ENCODE measurements at places on chromosomes 12 and 14.

DNA sequence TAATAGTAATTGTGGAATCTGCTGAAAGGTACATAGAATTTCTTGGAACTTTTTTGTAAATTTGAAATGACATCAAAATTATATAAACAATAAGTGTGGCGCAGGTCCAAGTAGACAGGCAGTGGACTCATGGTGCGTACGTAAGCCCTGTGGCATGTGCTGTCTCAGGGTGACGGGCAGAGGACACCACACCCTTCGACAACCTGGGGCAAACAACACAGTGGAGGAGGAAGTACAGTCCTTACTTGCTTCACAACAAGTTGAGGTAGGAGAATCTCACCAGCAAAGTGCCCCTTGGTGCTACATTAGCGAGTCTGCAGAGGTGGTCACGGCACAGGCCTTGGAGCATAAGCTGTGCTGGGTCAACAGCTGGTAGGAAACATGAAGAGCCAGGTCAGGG is 180.9 kb downstream of the AEBP2 start:
- no peak for DNase-seq

DNA sequence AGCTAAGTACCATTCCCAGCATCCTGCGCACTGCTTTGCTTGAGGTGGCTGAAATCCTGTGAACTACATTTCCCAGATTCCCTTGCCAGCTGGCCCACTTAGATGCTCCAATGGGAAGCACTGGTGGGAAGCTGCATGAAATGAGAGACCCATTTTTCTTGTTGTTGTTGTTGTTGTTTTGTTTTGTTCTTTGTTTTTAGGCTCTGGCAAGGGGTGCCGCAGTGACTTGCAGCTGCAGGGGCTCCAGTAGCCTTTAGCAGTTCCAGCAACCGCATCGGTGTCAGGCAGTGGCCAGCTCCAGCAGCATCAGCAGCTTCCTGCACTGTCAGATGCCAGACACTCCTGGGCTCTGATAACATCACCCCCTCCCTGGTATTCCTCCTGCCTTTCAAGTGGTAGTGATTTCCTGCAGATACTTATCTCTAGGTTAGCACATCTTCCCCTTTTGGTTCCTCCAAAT is 8.8 kb upstream of the EGLN3 start:
- no peak for DNase-seq

DNA sequence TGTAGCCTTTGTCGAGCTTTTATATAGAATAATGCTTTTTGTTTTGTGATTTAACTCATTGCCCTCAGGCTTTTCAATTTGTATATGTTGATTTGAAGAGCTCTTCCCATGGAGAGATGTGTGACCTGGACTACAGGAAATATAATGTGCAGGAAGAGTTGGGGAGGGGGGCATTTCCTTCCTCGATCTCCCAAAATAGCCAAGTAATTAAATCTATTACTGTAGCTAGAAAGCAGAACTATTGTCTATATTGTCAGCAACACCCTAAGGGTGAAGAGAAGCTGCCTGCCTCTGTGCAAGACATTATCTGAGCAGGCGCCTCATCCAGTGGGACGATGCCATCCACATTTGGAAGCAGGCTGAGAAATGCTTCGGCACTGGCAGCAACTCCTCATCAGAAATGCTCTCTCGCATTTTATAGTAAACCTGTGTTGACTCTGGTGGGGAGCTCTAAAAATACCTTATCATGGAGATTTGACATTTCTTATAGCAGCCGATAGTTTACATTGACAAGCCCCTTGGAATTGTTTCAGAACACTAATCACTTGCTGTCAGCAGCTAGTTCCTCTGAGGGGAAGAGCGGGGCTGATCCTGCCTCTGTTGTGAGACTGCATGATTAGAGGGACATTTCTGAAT is 392.5 kb upstream of the RGS6 start:
- no peak for DNase-seq

DNA sequence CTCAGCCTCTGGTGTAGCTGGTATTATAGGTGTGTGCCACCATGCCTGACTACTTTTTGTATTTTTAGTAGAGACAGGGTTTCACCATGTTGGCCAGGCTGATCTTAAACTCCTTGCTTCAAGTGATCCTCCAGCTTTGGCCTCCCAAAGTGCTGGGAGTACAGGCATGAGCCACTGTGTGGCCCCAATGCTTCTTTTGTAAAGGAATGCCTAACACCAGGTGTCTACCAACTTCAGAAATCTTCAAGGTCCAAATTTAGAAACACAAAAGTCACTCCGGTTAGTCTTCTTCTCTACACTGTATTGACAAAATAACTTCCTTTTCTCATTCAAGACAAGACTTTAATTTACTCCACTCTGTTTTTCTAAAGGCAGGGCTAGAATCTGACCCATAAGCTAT is 188.7 kb downstream of the PRKD1 start:
- DNase-seq: no peak

- DNase-seq: no peak
These were observed 19.6 kb upstream of the C14orf180 start for GRCh38 chr14:104559804-104560585.

GRCh38 chr14:21494902-21495762 is 16.0 kb downstream of the METTL3 start:
- no peak for DNase-seq

DNA sequence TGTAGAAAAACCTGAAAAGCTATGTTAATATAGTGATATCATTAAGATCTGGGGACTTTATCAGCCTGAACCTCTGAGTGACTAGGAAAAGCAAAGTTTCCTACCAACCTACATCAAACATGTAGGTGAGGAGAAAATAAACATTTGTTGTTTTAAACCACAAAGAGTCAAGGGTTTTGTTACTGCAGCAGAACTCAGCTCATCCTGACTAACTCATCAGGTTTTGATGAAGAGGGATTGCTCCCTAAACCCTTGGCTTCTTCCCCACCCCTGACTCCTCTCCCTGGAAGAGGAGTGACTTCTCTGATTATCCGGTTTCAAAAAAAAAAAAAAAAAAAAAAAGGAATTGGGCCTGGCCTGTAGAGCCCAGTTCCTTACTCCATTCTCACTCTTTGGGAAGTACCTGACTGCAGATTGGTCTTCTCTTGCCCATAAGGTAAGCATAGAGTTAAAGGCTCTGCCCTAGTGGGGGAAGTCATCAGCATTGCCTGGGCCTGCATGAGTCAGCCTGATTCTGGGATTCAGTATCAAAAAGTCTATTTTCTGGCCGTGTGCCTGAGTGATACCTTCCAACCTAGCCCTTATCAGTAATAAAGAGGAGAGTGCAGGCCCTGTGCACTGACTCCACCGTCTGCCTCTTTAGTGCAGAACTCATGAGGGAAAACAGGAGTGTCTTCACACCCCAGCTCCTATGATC is 16.9 kb downstream of the BDKRB1 start:
- no peak for DNase-seq

Measured in AG04450 (cell line).